ENCODE measurements at places on chromosomes 1 and 21.

DNA sequence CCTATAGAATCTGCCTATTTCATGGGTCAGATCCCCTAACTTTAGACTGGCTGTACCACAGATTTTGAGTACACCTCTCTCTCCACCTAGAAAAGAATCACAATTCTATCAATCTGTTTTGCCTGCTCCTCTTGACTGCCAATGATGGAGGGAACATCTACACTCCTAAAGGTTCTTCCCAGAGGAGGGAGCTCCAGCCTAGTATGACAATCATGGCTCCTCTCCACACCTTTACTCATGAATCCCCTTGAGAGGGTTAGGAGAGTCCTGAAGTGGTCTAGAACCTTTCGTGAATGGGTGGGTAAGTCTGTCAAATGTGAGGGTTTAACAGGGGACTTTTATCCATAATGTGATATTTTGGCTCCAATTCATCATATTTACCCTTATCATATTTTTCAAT, 48.0 kb downstream of the DNAI4 start:
- ATAC-seq = no peak

- no peak for ATAC-seq
These were observed 9.2 kb downstream of the SLC35D1 start for GRCh38 chr1:67044631-67045270.

GRCh38 chr1:152227310-152227928, 3.4 kb upstream of the HRNR start:
- ATAC-seq = no peak

GRCh38 chr21:44726826-44727225, 15.5 kb upstream of the TSPEAR start:
- ATAC-seq = no peak

DNA sequence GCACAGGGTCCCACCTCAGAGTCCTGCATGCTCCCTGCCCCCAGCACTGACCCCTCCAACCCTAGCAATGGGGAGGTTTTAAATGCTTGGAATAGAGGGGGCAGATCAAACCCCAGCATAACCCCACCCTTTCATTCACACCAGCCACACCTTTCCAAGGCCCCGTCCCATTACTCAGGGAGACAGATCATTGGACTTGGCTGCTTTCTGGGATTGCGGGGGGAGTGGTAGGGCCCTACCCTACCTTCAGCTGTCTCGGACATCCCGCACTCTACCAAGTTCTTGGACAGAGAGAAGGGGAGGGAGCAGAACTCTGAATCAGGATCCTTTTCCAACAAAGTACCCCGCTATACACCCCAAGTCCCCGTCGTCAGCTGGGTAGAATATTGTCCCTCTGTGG, 983 bp downstream of the PADI2 start:
- no peak for ATAC-seq

- ATAC-seq = peak; percentile 30
These were observed 19.1 kb upstream of the NCF2 start for GRCh38 chr1:183609313-183609712.

DNA sequence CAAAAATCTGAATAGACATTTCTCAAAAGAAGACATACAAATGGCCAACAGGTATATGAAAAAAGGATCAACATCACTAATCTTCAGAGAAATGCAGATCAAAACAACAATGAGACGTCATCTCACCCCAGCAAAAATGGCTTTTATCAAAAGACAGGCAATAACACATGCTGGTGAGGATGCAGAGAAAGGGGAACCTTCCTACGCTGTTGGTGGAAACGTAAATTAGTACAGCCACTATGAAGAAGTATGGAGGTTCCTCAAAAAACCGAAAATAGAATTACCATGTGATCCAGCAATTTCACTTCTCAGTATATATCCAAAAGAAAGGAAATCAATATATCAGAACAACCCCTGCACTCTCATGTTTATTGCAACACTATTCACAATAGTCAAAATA, 65.1 kb upstream of the ATP1B1 start:
- ATAC-seq = no peak

- no peak for ATAC-seq
These were observed 26.8 kb downstream of the TP73 start for GRCh38 chr1:3679098-3679555.

DNA sequence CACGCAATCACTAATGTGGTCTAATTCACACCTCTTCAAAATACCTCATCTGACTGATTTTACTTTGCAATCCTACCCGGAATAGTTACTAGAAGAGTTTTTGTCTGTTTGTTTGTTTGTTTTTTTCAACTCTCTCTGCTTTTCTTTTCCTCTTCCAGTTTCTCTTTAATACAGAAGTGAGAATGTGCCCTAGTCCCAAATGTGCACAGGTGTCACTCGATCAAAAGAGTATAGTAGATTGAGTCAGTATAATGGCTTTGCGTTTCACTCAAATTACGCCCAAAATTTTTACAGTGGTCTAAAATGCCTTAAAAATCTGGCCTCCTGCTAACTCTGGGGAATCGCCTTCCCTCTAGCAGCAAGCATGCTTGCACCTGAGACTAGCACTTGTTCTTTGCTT, 1536.8 kb downstream of the KCNT2 start:
- no peak for ATAC-seq

GRCh38 chr1:201020721-201021629, 2.5 kb downstream of the KIF21B start:
- no peak for ATAC-seq

DNA sequence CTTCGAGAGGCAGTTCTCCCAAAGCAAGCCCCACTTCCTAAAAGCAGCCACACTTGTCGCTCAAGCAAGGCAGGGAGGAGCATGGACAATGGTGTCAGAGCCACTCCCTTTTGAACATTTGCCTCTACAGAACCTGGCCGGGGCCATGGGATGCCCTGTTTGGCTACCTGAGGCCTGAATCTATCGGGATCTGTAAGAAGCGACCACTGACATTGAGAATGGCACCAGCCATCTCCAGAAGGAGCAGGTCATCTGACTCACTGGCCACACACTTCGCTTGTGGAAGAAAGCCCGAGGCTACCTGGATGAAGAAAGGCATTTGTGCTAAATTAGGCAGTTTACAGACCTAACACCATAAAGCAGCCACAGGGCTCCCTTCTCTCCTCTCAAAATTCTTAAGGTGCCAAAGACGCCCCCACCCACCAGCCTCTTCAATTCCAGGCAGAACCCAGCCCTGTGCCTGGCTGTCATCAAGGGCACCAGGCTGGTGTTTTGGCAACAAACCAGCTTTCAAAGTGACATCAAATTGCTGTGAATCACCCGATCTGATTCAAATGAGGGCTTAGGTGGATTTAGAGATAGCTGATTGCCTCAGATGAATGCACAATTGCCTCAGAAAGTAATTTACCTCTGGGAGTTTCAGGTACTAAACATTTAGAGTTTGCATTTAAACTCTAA, 104.8 kb downstream of the ETS2 start:
- no peak for ATAC-seq
